ENCODE measurements at places on chromosomes 11 and 22.

DNA sequence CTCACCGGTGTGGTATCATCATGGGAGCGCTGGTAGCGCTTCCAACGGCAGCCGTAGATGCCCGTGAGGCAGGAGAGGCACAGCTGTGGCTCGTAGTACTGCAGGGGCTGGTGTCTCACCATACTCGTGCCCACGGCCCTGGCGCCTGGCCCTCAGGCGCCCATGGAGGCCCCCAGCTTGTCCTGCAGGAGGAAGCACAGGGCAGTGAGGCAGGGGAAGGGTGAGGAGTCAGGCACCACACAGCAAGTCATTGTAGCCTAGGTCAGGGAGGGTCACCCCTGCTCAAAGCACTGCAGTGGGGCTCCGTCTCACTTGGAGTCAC is 44.6 kb upstream of the KLHL35 start:
- ATAC-seq: no peak

DNA sequence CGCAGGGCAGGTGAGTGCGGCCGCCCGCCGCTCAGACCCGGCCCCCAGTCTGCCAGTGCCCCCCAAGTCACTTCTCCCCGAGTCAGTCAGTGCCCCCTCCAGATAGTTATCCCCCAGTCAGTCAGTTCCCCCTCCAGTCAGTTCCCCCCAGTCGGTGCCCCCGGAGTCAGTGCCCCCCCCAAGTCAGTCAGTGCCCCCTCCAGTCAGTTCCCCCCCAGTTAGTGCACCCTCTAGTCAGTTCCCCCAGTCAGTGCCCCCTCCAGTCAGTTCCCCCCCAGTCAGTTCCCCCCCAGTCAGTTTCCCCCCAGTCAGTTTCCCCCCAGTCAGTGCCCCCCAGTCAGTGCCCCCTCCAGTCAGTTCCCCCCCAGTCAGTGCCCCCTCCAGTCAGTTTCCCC is 411 bp downstream of the PPP6R2 start:
- ATAC-seq: no peak

DNA sequence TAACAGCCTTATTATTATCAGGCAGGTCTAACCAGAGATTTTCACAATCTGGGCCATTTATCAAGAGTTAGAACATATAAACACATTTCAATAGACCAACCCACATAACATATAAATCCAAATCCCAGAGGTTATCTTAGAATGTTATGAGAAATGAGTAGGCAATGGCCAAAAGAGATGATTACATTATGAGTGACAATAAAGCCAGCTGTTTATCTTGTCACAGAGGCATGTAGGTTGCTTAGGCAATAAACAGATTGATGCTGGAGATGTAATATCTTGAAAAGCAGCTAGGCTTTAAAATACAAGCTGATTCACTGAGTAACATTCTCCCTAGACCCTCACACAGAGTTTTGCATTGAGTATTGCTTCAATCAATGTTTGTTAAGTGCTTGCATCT is 148.5 kb upstream of the SESN3 start:
- no peak for ATAC-seq

GRCh38 chr11:36774603-36775002 is 176.6 kb upstream of the RAG2 start:
- no peak for ATAC-seq

DNA sequence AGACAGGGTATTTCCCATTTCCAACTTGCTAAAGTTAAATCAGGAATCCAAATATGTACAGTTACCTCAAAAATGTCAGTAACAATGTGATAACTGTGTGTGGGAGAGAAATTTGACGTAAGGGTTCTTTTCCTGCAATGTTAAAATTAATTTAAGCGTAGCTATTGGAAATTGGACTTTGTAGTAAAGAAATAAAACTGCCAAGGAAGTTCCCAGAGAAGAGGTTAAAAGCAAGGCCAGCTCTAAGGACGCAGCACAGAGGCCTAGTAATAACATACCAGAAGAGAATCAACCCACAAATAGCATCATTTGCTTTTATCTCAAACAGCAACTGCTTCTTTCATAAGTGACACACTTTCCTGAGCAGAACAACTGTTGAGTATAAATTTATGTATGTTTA is 36.8 kb upstream of the GRIA4 start:
- ATAC-seq: no peak

GRCh38 chr22:37633089-37633624 is 6.3 kb upstream of the SH3BP1 start:
- no peak for ATAC-seq

DNA sequence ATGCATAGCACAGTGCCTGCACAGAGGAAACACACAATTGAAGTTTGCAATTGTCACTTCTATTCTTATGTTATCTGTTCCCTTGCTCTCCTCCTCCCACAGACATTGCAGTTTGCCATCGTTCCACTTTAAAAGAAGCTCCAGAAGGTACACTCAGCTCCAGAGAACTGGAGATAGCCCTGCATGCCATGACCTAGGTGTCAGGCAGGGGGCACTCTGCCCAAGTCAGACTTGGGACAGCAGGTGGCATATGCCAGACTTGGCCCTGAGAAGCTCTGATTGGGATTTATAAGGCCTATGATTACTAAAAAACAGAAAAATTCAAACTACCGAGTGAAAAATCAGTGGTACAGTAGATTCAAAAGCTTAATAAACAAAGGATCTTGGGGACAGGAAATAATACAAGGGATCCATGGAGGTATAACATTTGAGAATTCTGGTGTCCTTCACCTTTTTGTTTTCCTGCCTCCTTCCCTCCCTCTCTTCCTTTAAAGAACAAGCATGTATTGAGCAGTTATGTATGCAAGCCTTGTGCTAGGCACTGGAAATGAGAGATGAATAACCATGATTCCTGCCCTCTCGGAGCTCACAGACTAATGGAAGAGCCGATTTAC is 40.0 kb downstream of the TENM4 start:
- peak; percentile 84 for ATAC-seq

- ATAC-seq: no peak
Measured at GRCh38 chr22:46104170-46104880, 46.0 kb upstream of the PPARA start.

- ATAC-seq: no peak
Measured at GRCh38 chr11:25247336-25247735, 750.5 kb downstream of the LUZP2 start.

DNA sequence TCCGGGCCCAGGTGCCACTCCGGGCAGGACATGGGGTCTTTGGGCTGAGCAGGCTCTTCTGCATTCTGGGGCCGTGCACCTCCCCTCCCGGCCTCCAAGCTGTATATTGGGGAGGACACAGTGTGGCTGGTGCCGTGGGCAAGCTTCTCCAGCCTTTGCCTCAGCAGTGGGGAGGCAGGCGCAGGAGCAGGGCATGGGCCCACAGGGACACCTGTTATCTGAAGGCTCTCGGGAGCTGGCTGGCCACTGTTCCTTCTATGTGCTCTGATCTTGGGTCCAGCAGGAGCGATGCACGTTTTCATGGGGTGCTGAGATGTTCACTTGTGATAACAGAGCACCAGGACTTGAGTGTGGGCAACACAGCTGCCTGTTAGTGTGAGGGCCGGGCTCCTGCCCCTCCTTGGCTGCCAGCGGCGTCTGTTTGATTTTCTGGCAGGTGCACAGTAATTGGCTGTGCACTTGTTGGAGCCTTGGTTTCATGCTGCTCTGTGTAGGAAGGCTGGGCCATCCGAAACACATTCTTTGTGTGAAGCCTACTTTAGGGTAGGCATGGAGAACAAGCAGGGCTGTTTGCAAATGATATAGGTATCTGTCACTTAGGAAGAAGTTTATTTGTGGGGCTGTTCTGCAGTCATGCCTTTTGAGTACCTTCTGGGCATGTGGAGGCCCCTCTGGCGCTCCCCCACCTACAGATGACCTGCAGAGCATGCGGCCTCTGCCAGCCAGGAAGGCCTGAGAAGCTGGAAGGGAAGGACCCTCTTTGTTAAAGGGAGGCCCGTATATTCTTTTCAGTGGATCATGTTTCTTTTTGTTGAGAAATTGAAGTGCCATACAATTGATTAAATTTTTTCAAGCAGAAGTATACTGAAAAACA is 201.5 kb downstream of the TBC1D22A start:
- ATAC-seq: no peak

GRCh38 chr11:126102436-126102981 is 39.8 kb upstream of the CDON start:
- peak; percentile 38 for ATAC-seq

Measured in motor neuron (in vitro differentiated cells).